ENCODE measurements at places on chromosomes 6 and 20.

- DNase-seq, result peak; percentile 55
These were observed 85.4 kb upstream of the PRSS16 start for GRCh38 chr6:27161946-27162603.

- no peak for DNase-seq
These were observed 32.0 kb upstream of the PCMTD2 start for GRCh38 chr20:64223526-64224067.

DNA sequence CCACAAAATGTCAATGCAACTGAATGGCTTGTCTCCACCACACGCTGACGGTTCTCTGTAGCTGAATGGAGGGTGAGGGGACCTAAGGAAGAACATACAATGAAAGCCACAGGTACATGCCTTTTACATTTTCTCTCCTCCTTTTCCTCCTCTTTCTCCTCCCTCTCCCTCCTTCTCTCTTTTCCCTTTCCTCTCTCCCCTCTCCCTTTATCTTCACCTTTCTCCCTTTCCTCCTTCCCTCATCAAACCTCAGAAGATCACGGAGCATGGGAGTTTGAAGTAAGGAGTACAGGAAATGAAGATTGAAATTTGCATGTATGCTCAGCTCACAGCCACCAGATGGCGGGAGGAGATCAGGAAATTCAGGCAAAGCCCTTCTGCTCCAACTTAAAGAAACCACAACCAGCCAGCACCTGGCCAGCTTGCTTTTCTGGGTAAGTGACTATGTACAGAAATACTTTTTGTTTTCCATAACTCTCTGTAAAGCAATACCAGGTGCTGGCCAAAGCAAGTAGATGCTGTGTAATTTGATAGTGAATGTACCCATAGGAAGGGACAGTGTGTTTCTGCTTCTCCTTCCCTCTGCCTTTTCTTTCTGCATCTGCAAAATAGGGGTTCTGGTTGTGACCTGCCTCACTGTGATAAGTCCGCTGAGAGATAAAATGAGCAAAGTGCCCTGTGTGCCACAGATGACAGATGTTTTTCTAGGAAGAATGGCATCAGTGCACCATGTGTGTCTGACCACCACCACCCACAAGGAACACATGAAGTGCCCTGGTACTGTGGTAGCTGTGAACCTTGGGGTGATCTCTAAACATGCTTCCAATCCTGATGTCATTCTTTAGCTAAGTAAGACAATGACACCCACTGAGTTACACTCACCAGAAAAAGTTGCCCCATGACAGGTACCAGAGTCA lies 18.6 kb upstream of the FOXO3 start:
- peak; percentile 65 for DNase-seq

DNA sequence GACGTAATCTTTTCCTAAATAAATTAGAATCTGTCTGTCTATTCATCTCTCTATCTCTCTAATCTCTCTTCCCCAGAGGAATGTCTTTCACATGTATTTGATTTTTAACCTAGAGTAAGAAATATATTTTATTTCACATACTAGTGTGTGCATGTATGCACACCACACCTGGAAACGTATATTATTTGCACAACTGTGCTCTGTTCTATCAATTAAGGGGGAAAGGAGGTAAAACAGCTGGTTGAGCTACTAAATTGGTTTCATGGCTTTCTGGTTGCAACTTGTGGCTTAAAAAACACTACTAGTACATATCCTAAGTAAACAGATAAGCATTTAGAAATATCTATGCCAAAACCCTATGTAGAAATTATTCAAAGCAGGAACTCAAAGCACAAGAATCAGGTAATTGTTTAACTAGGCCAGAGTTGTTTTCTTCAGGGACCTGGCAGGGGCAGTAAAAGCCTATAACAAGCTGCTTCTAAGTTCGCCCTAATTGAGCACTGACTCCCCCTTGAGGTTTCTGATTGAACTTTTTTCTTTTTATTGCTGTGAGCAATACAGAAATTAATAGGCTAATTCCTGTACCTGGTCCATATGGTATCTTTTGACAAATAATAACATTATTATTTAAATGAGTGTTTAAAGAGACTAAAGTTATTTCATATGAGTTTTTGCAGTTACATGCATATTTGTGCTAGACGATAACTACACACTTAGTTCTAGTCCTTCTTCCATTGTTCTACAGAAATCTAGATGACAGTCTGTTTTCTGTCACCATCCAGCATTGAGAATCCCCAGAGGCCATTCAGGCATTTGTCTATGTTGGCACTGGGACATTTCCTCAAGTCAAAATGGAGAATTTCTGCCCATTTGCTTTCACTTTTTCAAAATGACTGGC lies 88.6 kb downstream of the MCHR2 start:
- no peak for DNase-seq

DNA sequence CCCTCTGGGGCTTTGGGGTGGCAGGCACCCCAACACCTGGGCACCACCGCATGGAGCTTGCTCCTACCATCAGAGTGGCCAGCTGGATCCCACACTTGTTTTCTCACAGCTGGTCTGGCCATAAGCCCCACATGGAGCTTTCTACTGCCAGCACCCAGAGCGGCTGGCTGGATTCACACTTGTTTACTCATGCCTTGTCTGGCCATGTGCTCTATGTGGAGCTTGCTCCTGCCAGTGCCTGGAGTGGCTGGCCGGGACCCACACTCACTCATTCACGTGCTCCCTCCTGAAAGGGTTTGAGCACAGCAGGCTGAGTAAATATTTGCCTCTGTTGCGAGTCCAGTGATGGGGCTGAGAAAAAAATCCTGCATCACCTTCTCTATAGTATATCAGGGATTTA lies 487.0 kb downstream of the CD109 start:
- no peak for DNase-seq

DNA sequence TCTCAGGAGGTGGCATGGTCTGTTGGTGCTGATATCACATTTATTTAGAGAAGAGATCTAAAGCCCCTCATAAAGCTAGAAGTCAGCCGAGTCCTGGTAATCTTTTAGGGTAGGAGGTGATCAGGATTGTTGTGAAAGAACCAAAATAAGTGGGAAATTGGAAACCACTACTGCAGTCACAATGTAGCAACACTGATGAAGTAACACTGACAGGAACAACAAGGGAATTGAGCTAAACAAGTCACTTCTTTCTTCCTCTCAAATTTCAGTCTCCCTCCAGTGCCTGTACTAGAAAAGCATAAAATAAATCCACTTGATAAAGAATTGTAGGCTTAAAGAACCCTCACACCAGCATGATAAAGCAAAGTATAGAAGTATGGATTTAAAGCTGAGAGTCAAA lies 1509.0 kb downstream of the GRIK2 start:
- no peak for DNase-seq

GRCh38 chr20:10090588-10091166 lies 55.9 kb downstream of the ANKEF1 start:
- peak; percentile 3 for DNase-seq

DNA sequence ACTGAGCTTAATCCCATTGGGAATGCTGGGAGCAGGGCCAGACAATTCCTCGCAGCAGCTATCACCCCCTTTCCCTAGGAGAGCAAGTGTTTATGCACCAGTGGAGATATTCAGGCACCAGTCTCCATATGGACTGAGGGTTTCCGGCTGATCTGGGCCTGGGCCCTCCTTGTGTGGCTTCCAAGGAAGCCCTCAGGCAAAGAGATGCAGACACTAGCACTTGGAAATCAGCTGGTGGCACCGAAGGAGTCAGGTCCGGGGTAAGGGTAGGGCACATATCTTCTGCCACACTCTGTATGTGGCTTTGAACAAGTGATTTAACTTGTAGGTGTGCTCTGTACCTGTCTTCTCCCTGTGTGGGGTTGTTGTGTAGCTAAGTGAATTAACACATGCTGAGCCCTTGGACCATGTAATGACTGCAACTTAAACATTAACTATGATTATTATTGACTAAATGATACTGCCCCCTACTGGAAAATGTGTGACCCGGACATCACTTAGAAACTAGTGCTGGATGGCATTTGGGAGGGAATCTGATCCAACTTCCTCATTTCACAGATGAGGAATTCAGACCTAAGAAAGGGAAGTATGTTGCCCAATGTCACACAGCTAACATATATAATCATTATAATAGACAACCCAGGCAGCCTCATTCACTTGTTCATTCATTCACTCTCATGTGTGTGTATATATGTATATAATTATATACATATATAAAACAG lies 19.3 kb upstream of the WFDC2 start:
- no peak for DNase-seq

- no peak for DNase-seq
These were observed 130.4 kb upstream of the CDYL start for GRCh38 chr6:4645713-4646360.

DNA sequence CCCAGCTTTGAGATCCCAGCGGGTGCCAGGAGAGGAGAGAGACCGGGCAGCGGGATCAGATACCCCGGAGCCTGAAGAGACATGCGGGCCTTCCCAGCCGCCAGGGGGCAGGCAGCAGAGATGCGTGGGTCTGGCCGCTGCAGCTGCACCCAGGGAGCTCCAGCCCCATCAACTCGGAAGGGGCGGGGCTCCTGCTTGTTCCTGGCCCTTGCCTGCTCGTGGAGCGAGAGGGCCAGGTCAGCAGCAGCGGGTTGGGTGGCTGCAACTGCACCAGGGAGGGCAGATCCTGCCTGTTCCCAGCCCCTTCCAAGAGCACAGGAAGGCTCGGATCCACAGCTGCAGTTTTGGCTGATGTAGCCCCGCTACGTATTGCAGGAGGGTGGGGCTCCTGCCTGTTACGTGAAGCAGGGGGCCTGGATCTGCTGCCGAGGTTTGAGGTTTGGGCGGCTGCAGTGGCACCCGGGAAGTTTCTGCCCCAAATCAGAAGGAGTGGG lies 532.8 kb downstream of the RFPL4B start:
- peak; percentile 1 for DNase-seq

DNA sequence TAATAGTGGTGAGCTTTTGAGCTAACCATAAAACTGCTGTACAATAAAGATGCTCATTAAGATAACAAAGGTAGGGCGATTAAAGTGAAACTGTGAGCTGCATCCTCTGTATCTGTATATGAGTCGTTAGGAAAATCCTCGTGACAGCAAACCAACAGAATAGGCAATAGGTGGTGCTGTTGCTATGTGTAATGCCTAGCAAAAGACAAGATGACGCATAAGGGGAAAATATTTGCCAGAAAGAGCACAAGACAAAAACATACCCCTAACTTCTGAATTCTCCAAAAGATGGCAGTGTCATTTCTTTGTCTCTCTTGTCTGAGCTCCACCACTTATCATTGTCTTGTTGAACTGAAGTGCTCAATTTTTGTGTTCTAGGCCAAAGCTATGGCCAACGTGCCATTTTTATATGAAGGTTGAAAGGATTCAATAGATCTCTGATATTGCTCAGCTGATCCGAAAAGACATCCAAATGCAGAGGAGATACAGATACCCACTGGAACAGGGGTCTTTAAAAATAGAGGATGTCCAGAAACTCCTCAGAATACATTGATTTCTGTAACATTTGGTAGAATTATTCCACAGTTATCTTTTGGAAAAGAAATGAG lies 56.3 kb upstream of the ANKEF1 start:
- peak; percentile 13 for DNase-seq

- DNase-seq, result no peak
These were observed 309.8 kb downstream of the CDC5L start for GRCh38 chr6:44697327-44697726.

GRCh38 chr6:25061289-25061936 lies 125.7 kb upstream of the RIPOR2 start:
- no peak for DNase-seq

DNA sequence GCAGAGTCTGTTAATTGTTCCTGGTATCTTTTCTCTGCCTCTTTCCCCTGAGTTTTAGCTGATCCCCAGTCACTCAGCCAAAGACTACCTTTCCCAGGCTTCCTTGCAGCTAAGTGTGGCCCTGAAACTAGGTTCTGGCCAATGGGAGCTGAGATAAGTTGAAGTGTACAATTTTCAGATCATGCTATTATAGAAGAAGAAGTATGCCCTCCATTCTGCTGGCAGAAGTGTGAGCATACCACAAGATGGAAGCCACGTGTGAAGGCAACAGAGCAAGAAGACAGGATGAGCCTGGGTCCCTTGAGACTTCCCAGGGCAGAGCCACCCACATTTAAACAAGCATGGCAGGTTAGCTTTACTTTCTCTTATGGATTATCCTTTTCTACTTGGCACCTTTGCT lies 273.2 kb downstream of the HIVEP2 start:
- DNase-seq, result no peak

DNA sequence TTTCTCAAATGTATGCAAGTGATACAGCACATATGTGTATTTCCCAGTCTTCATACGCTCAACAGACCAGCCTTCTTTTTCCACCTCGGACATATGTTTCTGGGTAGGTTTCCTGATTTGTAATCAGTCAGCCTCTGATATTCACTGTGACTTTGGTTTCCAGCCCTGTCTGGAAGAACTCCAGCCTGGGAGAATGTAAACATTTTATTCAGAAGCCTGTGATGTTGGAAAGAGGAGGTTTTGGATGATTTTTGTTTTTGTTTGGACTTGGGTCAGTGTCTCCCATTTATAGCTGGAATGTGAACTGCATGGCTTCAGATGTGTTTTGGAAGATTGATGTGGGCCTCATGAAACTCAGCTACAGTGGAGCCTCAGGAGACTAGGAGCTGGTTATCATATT lies 172.2 kb upstream of the CENPW start:
- DNase-seq, result no peak

- DNase-seq, result no peak
These were observed 735 bp upstream of the LY6G6F start for GRCh38 chr6:31705931-31706330.

DNA sequence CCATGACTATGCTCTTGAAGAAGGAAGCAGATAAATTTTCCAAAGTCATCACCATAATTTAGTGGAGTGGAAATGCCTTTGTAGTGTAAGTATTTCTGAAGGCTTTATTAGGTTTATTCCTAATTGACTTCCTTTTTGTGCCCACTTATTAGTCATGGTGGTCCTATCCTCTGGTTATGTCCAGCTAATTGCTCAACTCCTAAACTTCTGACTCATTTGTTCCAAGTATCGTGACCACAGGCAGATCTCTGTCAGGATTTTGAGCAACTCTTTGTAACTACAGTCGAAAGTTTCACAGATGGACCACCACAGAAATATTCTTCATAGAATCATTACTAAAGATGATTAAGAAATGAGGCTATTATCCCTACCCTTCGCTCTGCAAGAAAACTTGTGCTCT lies 315.6 kb upstream of the PTCHD4 start:
- DNase-seq, result no peak

DNA sequence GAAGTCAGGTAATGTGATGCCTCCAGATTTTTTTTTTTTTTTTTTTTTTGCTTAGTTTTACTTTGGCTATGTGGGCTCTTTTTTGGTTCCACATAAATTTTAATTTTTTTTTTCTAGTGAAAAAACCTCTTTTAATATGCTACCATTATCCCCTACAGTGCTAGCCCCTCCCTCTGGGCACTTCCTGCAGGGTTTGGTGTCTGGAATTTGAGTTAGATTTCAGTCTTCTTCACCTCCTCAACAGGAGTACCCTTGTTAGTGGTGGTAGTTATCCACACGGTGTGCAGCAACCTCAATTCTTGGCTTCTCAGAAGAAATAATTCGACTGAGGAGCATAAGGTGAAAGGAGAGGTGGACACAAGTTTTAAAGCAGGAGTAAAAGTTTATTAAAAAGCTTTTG lies 128.8 kb upstream of the SYNCRIP start:
- no peak for DNase-seq

GRCh38 chr6:169971081-169971861 lies 219.8 kb downstream of the ERMARD start:
- no peak for DNase-seq

Measured in activated naive CD8-positive, alpha-beta T cell treated with anti-CD3 and anti-CD28 coated beads, Interleukin-2, amount 50 U/mL, for 24 hours (primary cell).